ENCODE measurements at places on chromosomes 6 and 20. TPM values are rescaled to one million over a fixed set of nuclear protein-coding genes. Genes with fewer than 3 reads are reported as not detected.

Gene SLC17A4
- not detected for total RNA-seq

Gene RSPH9
- 0.40 TPM for total RNA-seq

Gene SLC17A1
- not detected for total RNA-seq

Gene CPXM1
- under 0.01 TPM for total RNA-seq

Gene FUT9
- total RNA-seq = not detected

Gene VSX1
- total RNA-seq = not detected

Gene TSBP1
- not detected for total RNA-seq

Gene AURKA
- total RNA-seq = 15.2 TPM

Gene CLPSL2
- total RNA-seq = not detected

Gene DNMT3B
- 2.9 TPM for total RNA-seq

Gene AAR2
- 19.9 TPM for total RNA-seq

Gene CASS4
- not detected for total RNA-seq

Gene ME1
- 8.3 TPM for total RNA-seq

Gene BTN1A1
- total RNA-seq = under 0.01 TPM

Gene BMP2
- 8.8 TPM for total RNA-seq

Gene SIRPG
- not detected for total RNA-seq

Gene DCDC2
- total RNA-seq = not detected

Gene RGL2
- total RNA-seq = 33.5 TPM

Gene ANKEF1
- total RNA-seq = 0.79 TPM

Gene SMLR1
- not detected for total RNA-seq

Gene ZSWIM1
- 3.0 TPM for total RNA-seq

Gene CST4
- 0.31 TPM for total RNA-seq

Gene PARD6B
- 0.26 TPM for total RNA-seq

Gene ECT2L
- total RNA-seq = under 0.01 TPM

Gene MBOAT1
- 1.5 TPM for total RNA-seq

Gene LIME1
- total RNA-seq = 2.1 TPM

Gene KHDRBS2
- not detected for total RNA-seq

Gene EDN1
- total RNA-seq = 5.2 TPM

Gene BPIFB2
- total RNA-seq = not detected

Gene BPIFA1
- total RNA-seq = not detected

Gene AHCY
- 77.3 TPM for total RNA-seq

Gene NHSL1
- total RNA-seq = 4.6 TPM

Gene MYH7B
- 0.12 TPM for total RNA-seq

Gene PRL
- not detected for total RNA-seq
